ENCODE measurements at places on chromosomes 2 and 18. TPM values are rescaled to one million over a fixed set of nuclear protein-coding genes. Genes with fewer than 3 reads are reported as not detected.

- DNase-seq = no peak
Measured at GRCh38 chr2:226227341-226227740, 572.3 kb downstream of the IRS1 start.

DNA sequence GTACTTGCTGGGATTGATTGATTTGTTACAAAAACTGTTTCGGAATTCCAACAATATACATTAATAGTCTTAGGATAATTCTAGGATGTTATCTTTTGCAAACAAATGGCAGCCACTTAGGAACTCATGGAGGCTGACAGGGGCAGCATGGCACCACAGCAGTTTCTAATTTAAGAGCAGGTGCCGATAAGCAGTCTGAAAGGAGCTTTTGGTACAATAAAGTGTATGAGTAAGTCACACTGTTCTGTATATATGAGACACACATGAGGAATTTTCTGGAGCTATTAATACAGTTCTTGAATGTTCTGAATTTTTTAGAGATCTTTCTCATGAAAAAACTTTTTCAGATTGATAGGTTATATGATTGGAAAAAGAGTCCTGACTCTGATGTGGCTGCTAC is 52.2 kb downstream of the EIF5B start:
- peak; percentile 59 for DNase-seq

DNA sequence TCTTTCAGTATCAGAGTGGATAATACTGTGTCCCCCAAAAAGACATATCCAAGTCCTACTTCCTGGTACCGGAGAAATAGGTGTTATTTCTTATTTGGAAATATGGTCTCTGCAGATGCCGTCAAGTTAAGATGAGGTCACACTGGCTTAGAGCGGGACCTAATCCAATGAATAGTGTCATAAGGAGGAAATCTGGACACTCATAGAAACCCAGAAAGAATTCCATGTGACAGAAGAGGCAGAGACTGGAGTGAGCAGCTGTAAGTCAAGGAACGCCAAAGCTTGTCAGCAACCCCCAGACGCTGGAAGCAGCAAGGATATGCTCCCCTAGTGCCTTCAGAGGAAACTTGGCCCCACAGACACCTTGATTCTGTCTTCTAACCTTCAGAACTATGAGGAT is 69.8 kb downstream of the CCBE1 start:
- DNase-seq = peak; percentile 55

DNA sequence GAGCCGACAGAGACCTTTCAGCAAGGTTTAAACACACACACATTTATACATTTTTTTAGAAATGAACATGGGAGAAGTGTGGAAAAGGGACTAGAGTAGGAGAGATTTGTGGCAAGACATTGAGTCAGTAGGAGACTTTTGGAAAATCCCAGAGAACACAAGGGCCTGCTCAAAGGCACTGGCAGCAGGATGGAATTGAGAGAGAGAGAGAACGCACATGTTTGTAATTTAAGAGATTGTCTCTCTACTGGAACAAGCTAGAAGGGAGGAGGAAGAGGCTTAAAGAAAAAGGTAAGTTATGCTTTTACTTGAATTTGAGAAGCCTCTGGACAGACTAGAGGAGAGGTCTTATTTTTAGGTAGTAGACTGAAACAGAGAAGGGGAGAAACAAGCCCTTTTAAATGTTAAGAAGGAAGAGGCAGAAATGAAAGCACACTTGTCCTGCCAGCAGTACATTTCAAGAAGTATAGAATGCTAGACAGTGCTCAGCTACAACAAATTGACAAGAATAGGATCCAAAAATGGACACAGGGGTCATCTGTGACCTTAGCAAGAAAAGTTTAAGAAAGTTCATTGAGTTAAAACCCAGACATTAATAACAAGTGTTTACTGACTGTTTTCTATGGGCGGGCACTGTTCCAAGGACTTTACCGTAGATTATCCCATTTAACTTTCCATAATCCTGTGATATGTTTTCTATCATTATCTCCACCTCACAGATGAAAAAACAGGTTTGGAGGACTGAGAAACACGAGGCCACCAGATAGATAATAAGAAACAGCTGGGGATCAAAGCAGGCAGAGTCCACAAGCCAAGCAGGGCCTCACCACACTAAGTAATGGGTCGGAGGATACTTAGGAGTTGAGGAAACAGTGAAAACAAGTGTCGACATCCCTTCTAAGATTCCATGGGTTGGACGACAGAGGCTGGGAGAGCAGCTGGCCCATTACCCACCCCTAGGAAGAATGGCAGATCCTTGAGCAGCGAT is 306.5 kb upstream of the NRP2 start:
- peak; percentile 23 for DNase-seq

- peak; percentile 39 for DNase-seq
Measured at GRCh38 chr18:2903006-2903405, 56.2 kb downstream of the EMILIN2 start.

DNA sequence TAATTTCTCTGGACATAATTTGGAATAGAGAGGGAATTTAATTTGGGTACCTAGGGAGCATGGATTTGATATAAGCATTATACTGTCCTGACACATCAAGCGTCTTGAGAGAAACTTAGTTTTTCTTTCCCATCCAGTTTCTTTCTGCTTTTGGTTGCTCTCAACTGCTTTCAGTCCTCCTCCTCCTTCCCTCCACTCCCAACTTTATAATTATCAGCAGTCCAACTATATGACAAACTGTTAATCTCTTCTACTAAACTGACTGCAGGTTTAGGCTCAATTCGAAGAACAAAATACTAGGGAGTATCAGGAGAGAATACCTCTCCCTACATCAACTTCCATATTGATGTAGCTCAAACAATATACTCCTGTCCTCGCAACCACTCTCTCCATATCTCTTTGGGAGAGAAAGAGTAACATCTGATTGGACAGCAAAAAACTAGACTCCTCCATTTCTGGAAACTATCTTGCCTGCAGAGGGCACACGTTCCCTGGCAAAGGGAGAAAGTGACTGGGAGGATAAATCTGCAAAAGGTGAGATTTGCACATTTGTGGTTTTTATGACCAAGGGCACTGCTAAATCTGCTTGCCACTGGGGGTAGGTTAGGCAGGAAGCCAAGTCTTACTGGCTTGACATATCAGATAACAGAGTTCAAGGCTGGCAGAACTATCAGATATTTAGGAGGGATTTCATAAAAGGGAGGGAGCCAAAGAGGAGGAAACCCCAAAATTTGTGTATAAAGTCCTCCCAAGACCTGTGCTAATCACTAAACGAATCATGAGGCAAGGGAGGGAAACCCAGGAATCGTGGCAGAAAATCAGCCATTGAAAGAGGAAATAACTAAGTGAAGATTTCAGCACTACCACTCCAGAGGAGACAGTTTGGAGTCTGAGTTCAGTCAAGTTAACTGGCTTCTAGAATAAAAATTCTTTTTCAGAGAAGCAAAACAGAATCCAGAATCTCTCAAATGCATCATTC is 40.0 kb downstream of the ICA1L start:
- peak; percentile 70 for DNase-seq

DNA sequence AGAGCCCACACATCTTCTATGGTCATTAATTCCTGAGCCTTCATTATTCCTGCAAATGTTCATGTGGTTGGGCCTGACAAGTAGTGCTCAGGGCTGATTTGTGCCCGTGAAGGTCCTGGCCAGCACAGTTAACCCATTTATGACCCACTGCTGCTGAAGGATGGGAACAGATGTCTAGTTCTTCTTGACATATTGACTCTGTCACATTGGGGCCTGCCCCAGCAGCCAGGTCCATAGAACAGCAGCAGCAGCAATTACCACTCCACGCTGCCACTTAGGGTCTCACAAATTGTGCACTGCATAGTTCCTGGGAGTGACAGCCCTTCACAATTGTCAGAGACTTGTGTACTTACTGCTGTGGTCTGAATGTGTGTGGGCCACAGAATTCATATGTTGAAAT is 442.3 kb upstream of the RGPD4 start:
- peak; percentile 12 for DNase-seq

GRCh38 chr2:48209214-48209885 is 303.1 kb upstream of the FBXO11 start:
- DNase-seq = no peak

DNA sequence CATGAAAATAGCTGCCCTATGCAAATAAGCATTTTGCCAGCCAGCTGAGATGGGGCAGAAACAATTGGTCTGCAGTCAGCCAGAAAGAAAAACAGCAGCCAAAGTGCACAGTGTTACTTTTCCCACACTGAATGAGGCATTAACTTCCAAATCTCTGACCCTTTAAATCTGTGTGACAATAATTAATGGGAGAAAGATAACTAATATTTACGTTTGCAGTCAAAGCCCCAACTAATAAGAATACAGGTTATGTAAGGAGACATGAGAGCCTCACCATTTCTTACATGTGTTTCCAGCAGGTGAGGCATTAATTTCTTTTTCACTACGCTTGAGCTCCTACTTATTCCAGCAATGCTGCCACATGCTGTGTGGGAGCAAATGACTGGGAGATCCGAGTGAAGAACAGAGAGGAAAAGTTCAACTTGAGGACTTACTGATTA is 339.0 kb downstream of the SATB2 start:
- no peak for DNase-seq

DNA sequence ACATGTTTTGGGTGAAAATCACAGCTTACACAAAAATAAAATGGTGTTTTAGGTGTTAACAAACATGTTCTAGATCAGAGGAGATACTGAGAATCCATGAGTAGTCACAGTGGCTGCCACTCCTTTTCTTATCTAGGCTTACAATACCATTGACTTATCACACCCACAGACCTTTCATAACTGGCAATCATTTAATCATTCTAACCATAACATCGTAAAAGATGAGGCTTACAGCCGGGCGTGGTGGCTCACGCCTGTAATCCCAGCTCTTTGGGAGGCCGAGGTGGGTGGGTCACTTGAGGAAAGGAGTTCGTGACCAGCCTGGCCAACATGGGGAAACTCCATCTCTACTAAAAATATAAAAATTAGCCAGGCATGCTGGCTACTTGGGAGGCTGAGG is 18.8 kb upstream of the SERPINB5 start:
- DNase-seq = no peak

DNA sequence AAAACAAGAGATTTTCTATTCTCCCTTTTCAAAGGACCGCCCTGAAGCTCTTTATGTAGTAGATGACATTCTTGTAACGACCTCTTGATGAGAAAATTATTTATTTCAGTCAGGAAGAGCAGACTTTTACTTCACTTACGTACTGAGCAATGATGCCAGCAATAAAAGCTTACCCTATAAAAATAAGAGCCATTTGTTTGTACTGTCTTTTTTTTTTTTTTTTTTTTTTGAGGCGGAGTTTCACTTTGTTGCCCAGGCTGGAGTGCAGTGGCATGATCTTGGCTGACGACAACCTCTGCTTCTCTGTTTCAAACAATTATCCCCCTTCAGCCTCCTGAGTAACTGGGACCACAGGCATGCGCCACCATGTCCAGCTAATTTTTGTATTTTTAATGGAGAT is 39.2 kb downstream of the CRIM1 start:
- no peak for DNase-seq

DNA sequence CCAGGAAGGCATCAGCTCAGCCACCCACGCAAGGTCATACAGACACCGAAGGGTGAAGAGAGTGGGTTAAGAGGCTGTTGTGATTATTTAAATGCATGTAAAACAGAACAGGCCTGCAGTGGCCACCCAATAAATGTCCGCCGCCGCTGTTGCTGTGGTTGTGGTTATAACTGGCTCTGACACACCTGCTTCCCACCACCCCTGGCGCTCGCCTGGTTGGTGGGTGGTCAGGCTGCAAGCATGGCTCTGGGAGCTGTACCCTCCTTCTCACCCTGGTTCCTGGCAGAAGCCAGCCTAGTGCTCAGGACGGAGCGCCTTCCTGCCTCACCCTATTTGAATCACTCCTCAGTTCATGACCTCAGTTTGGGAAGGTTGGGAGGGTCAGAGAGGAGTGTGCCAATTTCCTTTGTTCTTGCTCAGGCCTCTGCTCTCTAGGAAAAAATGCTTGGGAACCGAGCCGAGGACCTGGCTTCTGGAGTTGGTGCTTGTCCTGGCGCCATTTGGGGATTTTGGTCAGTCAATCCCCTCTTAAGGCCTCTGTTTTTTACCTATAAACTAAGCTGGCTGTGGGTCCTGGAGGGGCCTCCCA is 5.3 kb upstream of the CRYBA2 start:
- no peak for DNase-seq

DNA sequence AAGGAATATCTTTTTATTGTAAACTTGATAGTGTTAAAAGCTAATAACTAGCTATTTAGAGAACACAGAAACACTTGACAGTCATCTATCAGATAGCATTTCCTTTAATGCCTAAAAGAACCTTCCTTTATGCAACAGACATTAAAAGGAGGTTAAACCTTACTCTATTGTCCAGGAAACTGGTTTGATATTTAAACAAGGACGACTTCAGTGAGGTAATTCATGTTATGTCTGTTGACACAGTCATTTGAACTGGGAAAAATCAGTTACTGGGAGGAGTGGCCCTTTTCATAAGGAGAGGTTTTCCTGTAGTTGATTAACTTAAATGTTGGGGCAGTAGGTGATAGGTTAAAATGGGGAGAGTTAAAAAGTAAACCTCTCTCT is 6.7 kb downstream of the TGIF1 start:
- DNase-seq = no peak

GRCh38 chr2:149184991-149185390 is 145.4 kb upstream of the LYPD6 start:
- DNase-seq = no peak

DNA sequence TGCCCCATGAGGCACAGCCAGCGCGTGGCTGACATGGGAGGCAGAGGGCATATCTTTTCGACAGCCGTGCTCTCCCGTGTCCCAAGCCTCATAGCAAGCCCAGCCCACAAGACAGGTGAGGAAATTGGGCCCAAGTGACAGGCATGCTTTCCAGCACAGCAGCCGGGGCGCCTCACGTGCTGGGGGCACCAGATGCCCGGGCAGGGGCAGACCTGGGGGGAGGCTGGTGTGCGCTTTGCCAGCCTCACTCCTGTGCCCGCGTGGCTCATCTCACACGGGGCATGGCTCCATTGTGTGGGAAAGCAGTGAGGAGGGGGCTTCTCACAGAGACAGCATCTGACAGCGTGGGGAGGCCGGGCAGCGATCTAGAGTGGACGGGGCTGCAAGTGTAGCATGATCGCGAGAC is 93.2 kb downstream of the USP40 start:
- DNase-seq = no peak

ADGRF3 gene
- 1.1 TPM for total RNA-seq

ERFE gene
- total RNA-seq = 8.5 TPM

DCDC2C gene
- not detected for total RNA-seq

PLCD4 gene
- 11.8 TPM for total RNA-seq

FAM110C gene
- total RNA-seq = not detected

Measured in myocyte (in vitro differentiated cells).